NCI-H2081 (cell line): ENCODE measurements at places on chromosomes 3 and 15.

GRCh38 chr3:107543666-107544065 is 20.9 kb downstream of the BBX start:
- no peak for DNase-seq

GRCh38 chr3:134052370-134052769 is 22.6 kb upstream of the SLCO2A1 start:
- DNase-seq: no peak

DNA sequence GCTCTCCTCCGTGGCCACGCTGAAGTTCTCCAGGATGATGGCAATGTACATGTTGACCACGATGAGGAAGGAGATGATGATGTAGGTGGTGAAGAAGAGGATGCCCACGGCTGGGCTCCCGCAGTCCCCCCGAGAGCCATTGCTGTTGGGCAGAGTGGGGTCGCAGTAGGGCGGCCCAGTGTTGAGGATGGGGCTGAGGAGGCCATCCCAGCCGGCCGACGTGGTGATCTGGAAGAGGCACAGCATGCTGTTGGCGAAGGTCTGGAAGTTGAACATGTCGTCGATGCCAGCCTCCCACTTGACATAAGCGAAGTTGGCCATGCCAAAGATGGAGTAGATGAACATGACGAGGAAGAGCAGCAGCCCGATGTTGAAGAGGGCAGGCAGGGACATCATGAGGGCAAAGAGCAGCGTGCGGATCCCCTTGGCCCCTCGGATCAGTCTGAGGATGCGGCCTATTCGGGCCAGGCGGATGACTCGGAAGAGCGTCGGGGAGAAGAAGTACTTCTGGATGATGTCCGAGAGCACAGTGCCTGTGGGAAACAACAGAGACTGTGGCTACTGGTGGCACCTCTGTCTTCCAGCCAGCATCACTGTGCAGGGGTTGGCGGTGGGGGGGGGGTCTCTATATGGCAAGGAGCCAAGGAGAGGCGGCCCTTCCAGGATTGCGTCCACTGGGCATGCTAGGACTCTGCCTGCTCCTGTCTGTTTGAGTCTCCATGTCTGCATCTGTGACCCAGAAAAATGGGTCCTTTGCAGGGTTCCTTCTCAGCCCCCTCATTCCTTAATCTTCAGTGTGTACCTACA is 55.1 kb downstream of the EXOG start:
- no peak for DNase-seq

GRCh38 chr3:127865941-127866340 is 43.6 kb upstream of the MGLL start:
- no peak for DNase-seq

GRCh38 chr3:33152363-33153360 is 38.8 kb downstream of the CRTAP start:
- no peak for DNase-seq

- no peak for DNase-seq
Measured at GRCh38 chr3:73148206-73148605, 86.7 kb downstream of the EBLN2 start.

DNA sequence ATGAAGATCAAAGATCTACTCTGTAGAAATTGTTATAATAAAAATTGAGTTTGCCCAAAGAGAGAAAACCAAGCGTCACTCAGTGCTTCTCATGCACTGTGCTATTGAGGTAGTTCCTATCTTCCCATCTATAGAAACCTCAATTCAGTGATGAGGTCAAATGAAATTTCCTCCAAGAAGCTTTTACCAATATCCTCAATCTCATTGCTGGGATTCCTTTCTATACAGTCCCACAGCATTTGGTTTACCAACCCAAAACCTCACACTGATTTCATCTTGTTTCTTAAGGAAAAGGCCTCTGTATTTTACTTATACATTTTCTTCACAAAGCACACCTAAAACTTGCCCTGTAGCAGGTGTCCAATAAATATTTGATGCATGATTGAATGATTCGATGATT is 147.2 kb downstream of the ALCAM start:
- DNase-seq: no peak

- DNase-seq: no peak
Measured at GRCh38 chr3:39122813-39123212, 15.3 kb downstream of the TTC21A start.

- no peak for DNase-seq
Measured at GRCh38 chr15:99962006-99962561, 228.8 kb upstream of the LYSMD4 start.

DNA sequence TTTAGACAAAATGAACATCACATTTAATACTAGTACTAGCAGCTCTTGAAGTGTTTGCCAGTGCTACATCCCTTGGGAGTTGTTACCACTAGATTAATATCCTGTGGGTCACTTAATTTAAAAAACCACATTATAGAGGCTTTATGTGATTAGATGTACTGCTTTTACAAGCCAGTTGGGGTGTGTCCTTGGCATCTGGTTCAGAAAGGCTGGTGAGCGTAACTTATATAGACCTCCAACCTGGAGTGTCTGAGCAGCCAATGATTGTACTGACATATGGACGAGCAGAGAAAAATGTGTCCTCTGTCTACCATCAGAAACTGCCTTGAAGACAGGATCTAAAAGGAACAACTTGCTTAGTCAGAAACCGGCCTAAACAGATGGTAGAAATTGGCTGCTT is 306.2 kb upstream of the ATP11B start:
- peak; percentile 30 for DNase-seq

DNA sequence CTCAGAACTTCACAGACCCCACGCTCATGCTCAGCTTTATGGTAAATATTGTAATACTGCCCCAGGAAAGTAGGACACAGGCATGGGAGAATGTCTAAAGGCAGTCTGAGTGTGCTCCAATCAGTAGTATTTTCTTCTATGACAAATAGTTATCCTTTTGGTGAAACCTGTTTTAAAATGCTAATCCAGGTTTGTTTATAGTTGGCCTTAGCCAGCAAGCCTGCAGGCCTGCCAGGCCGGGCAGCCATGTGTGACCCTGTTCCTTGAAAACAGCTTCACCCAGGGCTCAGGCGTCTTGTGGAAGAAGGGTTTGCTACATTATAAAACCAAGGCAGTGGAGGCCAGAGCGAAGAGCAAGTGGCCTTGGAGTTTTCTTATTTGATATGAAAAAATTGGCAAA is 104.7 kb downstream of the SEMA6D start:
- no peak for DNase-seq

DNA sequence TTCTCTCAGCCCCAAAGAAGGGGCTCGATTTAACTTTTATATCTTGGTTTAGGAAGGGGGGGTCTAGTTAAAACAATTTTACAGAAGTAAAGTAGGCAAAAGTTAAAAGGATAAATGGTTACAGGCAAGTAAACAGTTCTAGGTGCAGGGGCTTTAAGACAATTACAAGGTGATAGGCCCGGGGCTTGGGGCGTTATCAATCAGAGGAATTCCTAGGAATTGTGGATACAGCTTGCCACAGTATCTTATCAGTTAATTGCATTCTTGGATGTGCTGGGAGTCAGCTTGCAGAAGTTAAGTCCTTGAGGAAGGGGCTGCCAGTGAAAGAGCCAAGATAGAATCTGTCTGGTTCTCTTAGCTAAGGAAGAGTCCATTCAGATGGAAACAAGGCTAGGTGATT is 52.7 kb downstream of the NSMCE3 start:
- DNase-seq: no peak

DNA sequence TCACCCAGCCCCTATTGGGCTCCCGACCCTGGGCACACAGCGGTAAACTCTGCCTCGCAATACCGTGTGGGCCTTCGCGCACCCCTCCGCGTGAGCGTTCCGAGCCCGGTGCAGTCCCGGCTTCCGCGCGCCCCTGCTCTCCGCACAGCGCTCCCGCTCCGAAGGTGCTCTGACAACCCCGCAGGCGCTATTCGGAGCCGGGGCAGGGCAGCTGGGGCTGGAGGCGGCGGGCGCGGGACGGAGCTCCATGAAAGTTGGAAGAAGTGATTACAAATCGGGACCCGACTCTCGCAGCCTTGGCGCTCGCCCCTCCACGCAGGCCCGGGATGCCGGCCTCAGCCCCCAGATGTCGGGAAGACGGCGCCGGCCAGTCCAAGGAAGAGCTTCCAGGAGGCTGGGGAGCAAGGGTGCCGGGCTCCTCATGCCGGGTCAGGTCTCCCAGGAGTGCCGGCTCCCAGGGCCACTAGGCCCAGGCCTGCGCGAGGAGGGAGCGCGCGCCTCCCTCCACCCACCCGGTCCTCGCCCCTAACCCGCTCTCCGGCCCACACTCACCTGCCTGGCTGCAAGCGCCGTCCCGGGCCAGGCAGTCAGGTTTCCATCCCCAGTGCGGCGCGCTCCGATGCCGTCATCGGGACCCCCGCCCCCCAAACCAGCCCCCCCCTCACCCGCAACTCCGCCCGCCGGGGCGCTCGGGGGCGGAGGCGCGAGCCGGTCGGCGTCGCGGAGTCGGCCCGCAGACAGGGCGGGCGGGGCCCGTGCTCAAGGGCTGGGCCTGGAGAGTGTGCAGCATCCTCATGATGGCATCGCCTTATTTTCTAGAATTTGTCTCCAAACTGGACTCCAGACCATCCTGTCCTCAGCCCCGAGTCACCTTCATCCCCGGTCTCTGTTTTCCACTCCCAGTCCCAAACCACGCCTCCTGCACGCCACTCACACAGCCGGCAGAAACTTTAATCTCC is at the start of gene KIF7:
Gene KIF7, minus strand, starts transcription at position 621 of the 959 bp plus-strand sequence. CDS start 2,537 bp downstream, outside the sequence.
- peak; percentile 30 for DNase-seq

DNA sequence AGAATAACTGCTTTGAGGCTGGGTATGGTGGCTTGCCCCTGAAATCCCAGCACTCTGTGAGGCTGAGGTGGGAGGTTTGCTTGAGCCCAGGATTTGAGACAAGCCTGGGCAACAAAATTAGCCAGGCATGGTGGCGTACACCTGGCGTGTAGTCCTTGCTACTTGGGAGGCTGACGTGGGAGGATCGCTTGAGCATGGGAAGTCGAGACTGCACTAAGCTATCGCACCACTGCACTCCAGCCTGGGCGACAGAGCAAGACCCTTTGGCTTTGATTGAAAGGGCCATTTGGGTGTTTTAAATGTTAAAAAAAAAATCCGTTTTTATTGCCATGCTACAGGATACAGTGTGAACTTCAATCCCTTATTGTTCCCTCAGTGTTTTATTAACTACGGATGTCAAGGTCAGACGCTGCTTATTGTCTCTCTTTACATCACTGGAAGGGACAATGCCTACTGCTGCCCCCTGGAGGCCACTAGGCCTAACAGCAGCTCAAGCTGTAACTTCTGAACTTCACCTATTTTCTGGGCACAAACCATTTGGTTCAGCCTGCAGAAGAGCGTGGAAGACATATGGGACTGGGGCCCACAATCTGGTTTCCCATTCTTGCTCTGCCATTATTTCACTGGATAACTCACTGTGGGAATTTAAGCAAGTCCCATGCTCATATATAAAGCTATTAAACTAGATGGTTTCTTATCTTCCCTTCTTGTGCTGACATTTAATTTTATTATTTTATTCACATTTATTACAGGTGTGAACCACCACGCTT is 15.3 kb upstream of the IREB2 start:
- peak; percentile 64 for DNase-seq

GRCh38 chr15:95303713-95304112 is 1026.8 kb upstream of the NR2F2 start:
- DNase-seq: no peak

DNA sequence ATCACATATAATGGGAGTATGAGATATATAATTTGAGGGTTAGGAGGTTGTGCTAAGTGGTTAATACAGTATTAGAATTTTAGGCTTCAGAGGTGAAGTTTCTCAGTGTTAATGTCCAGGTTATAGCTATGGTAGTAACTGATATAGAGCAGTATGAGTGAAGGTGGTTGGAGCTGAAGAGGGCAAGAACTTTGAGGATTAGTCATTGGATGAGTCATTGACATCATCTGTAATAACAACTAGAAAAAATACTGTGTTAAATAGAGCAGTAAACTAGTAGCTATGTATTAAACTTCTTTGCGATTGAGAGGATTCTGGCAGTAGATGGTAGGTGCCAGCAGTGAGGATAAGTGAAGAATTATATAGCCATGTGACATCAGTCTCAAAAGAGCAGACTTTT is 47.5 kb upstream of the EIF3J start:
- DNase-seq: no peak

GRCh38 chr3:139222100-139222657 is 121.6 kb upstream of the MRPS22 start:
- DNase-seq: no peak

GRCh38 chr15:95162967-95163531 is 931.7 kb downstream of the MCTP2 start:
- DNase-seq: no peak

DNA sequence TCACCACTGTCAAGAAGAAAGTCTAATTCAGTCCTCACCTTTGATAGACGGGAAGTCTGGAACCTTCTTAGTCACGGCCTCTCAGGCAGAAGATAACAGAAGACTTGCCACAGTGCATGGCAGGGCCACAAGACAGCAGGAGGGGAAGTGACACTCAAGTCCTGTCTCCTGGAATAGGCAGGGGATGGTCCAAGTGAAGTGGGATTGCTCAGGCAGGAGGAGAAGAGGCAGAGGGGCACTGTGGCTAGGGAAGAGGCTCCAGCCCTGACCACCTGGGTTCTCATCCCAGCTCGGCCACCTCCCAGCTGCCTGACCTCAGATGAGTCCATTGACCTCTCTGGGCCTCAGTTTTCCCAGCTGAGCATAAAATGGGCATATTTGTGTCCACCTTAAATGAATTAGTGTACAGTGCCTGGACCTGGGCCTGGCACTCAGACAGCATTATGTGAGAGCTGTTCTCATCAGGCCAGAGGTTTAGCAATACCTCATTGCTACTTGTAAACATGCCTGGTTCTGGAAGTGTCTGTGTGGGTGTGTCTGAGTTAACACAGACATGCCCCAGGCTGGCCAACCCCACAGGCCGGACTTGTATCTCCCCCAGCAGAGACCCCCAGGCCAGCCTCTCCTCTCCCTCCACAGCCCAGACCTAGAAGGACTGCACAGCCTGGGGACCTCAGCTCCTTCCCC is 11.5 kb upstream of the PCSK6 start:
- DNase-seq: no peak

- no peak for DNase-seq
Measured at GRCh38 chr3:61078048-61078752, 173.1 kb downstream of the FHIT start.

- no peak for DNase-seq
Measured at GRCh38 chr3:139130390-139131140, 85.9 kb upstream of the PRR23C start.

GRCh38 chr3:42934111-42934510 is 28.2 kb downstream of the ZNF662 start:
- no peak for DNase-seq

GRCh38 chr15:29857221-29857789 is 35.0 kb upstream of the TJP1 start:
- DNase-seq: peak; percentile 26

DNA sequence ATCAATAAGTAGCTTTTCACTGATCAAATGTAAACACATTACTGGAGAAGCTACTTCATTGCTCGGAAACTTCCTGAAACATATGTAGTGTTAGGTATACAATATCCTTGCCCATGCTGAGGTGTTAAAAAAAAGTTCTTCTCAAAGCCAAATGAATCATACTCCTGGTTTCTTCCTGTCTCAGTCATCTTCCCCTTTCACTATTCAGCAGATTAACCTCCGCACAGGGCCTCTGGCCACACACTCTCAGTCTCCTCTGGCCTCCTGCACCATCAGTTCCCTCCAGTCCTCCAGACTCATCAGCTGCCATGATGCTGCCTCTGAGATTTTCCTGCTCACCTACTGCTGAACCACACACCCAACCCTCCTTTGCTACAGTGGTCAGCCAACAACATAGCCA is 70.5 kb upstream of the BOC start:
- no peak for DNase-seq

GRCh38 chr15:84962955-84963354 is 18.7 kb upstream of the PDE8A start:
- no peak for DNase-seq

GRCh38 chr15:87219650-87220615 is 1036.6 kb downstream of the NTRK3 start:
- DNase-seq: no peak
